ENCODE measurements at places on chromosomes 4 and X.
A peak's percentile ranks its signal among the peaks of the same experiment; 100 is the strongest.

DNA sequence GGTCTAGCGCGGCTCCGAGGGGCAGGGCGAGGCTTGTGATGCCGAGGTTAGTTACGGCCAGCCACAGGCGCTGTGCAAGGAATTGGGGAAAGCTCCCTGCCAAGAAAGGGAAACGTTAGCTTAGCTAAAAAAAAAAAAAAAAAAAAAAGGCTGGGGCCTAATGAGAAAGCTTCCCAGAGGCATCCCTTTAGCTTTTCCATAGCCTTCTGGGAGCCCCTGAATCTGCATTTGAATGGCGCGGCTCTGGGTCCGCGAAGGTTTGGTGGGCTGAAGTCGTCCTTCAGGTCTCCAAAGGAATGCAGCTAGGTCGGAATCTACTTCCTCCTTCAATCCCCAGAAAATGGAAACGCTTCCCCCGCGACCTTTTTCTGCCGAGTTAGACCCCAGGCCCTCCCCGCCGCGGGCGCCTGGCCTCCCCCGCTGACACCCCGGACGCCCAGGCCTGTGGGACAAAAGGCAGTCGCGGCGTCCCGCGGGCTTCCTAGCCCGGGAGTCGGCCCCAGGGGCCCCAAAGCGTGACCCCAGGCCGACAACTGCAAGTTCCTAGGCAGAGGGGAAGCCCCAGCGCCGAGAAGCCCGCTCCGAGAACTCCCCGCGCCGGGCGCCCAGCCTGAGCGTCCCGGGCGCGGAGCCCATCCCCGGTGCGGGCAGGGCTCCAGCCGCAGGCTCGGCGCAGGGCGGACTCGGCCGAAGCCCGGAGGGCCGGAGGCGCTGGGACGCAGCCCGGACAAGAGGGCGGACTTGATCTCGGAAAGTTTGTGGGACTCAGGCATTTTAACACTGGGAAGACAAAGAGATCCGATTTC lies 605 bp upstream of the FAT1 start:
- peak; percentile 43 for DNase-seq

- DNase-seq = no peak
These were observed 113.3 kb upstream of the IL13RA1 start for GRCh38 chrX:118614150-118614549.

GRCh38 chr4:114180481-114180880 lies 201.0 kb upstream of the ARSJ start:
- peak; percentile 54 for DNase-seq

DNA sequence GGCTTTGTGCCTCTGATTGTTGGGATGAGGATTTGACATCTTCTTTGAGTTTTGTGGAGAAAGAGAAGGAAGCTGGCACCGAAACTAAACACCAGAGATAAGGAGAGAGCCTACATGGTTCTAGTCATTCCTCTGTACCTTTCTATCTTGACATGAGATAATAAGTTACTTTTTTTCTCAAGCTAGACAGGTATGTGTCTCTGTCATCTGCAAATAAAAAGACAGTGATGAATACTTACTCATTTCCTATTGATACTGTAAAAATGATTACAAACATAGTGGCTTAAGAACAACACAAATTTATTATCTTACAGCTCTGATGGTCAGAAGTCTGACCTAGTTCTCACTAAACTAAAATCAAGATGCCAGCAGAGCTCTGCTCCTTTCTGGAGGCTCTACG lies 1391.2 kb downstream of the STIM2 start:
- DNase-seq = no peak

GRCh38 chrX:42443267-42443666 lies 334.7 kb downstream of the PPP1R2C start:
- no peak for DNase-seq

- DNase-seq = peak; percentile 22
These were observed 29.6 kb downstream of the PDK3 start for GRCh38 chrX:24494647-24495075.

DNA sequence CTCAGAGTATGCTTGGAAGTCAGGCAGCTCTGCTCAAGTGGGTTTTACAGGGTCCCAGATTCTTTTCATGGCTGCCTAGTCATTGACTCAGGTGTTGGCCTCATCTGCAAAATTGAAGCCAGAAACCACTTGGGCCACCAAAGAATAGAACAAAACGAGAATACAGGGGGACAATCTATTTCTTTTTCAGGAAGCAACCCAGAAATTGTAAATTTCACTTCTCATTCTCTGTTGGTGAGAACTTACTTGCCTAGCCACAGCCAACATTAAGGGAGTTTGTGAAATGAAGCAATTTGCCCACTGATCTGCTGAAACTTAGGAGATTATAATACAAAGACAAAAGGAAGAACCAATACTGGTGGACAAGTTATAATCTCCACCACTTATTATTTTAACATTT lies 8.6 kb upstream of the TKTL2 start:
- DNase-seq = no peak

- DNase-seq = no peak
These were observed 13.7 kb downstream of the STAG2 start for GRCh38 chrX:123975180-123975579.

GRCh38 chrX:12229986-12230385 lies 91.7 kb downstream of the FRMPD4 start:
- DNase-seq = no peak

GRCh38 chr4:80710748-80711451 lies 319.6 kb upstream of the BMP3 start:
- no peak for DNase-seq

DNA sequence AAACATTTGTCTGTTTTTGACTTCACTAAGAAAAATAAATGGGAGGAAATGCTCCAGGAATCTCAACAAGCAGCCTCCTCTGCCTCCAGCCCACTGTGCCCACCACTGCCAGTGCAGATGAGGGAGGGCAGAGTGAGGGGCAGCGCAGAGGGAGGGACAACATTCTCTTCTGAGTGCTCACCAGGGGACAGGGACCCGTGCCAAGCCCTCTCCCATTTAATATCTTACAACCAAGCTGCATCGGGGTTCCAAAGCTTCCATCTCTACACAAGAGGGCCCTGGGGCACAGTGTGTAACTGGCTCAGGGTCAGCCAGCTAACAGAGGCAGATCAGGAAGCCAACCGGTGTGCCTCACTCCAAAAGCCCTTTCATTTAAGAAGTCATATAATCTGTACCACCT lies 120.4 kb downstream of the NSUN7 start:
- no peak for DNase-seq

DNA sequence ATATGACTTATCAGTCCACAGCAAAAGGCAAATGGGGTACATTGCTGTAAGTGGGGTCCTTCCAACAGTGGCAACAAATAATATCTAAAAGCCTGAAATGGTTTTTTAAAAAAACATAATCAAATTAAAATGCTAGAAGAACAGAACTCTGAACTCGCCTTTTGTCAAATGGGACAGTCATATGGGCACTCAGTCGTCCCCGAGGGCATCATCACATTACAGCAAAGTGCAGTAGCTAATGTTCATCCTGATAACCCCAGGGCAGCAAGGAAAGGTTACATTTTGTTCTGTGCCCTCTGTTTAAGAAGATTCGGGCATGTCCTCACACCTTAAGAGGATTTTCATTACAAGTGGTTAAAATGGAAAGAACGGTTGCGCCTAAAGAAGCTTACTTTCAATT lies 997.9 kb upstream of the TENM3 start:
- DNase-seq = no peak

GRCh38 chrX:87728024-87728423 lies 210.4 kb downstream of the KLHL4 start:
- peak; percentile 51 for DNase-seq

GRCh38 chrX:70960730-70961129 lies 29.8 kb upstream of the SLC7A3 start:
- no peak for DNase-seq

- no peak for DNase-seq
These were observed 13.3 kb upstream of the CENPU start for GRCh38 chr4:184747034-184747830.

GRCh38 chr4:184217634-184218033 lies at the start of gene ENPP6:
Gene ENPP6 (minus strand): TSS chr4:184217873. CDS start chr4:184217819, 54 bp downstream.
- DNase-seq = no peak

Measured in SHP77 (cell line).